ENCODE measurements at places on chromosomes 6 and 20.

DNA sequence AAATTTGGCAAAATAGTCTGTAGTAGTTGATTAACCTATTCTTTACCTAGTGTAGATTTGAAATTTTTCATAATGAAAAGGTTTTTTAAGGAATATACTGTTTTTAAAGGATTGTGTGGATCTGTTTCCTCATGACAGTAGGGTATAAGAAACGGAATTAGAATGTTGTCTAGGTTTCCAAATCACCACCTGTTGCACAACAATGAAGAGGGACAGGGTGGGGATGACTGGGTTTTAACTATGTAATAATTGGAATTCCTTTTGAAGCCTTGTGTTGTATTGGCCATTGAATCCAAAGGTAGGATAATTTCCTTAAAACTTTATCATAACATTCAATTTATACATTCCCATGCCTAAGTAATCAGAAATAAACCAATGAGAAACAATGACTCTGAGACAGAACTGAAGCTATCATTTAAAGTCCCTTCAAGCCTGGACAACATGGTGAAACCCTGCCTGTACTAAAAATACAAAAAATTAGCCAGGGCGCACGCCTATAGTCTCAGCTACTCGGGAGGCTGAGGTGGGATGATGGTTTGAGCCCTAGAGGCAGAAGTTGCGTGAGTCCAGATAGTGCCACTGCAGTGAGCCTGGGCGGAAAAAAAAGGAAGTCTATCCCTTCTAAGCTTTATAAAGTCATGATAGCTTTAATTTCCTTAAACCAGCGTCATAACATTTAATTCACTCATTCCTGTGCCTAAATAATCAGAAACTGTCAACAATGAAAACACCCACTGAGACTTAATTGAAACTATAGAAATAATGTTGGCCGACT lies 18.3 kb upstream of the SLC17A5 start:
- ATAC-seq: no peak

- ATAC-seq: no peak
Observed at GRCh38 chr20:41027872-41028358, 707 bp upstream of the TOP1 start.

DNA sequence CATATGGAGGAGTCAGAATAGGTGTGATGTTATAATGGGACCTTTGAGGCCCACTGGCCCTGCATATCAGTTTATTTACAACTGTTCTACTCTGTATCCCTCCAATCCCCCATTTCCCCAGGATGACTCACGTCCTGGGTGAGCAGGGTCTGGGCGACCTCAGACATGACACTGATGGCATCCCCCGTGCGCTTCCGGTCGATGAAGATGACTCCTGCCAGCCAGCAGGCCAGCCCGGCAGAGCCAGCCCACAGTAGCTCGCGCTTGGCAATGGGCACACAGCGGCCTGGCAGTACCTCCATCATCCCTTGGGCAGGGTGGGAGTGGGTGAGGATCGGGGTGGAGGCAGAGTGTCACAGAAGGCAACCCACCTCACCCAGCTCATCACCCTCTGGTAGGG lies 5.6 kb downstream of the AGPAT1 start:
- ATAC-seq: no peak

DNA sequence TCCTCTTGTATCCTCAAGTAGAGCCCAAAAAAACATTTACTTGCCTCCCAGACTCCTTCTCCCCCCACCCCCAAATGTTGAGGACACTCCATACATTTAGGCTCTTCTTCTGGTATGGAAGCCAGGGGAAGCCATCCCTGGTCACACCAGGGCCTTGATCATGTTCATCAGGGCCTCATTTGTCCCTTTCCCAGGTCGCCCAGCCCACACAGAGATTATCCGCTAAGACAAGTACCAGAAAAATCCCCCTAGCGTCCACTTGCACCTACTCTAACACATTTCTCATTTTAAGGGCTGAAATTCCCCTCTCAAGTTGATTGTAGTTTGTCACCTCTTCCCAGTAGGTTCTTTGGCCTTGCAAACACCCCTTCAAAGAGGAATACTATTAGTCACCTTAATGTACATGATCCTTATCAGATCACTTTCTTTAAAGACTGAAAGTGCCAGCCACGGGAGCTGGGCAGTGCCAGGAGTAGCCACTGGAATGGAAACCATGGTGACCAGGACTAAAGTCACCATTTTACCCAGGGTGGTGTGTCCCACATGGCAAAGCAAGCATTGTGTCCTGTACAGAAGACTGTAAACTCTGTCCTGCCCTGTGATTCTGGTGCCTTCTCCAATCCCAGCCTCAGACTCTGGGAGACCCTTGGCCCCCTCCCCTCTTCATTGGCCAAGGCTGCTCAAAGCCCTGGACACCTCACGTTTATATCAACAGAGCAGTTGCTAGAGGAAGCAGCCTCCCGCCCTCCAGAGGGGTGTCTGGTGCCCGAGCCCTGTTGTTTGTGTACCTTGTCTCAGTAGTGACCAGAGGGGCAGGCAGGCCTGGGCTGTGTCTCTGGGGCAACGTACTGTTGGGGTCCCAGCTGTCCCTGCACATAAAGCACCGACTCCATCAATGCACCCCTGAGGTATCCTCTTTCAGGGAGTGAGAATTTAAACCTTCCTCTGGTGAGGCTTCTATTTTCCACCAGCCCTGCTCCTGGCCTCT lies 5.0 kb upstream of the APOBEC2 start:
- ATAC-seq: no peak

DNA sequence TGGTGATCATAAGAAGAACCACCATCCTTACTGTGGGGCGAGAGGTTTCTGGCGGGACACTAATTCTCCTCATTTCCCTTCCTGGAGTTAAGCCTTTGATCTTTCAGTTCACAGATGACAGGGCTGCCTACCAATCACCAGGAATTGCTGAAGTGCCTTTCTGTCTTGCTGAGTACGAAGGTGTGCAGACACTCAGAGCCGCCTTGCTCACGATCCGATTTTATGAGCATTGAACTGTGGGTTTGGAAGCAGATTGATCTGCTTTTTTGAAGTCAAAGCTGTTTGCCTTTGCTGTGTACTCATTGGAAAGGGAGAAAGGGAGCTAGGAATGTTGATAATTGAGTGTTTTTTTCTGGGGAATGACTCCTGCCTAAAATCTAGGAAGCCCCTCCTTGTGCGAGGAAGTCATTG lies 129.1 kb upstream of the SALL4 start:
- ATAC-seq: no peak

- ATAC-seq: no peak
Observed at GRCh38 chr6:46684771-46685170, 2.9 kb upstream of the TDRD6 start.

- ATAC-seq: peak; percentile 45
Observed at GRCh38 chr6:39196673-39197091, 32.6 kb downstream of the KCNK5 start.

DNA sequence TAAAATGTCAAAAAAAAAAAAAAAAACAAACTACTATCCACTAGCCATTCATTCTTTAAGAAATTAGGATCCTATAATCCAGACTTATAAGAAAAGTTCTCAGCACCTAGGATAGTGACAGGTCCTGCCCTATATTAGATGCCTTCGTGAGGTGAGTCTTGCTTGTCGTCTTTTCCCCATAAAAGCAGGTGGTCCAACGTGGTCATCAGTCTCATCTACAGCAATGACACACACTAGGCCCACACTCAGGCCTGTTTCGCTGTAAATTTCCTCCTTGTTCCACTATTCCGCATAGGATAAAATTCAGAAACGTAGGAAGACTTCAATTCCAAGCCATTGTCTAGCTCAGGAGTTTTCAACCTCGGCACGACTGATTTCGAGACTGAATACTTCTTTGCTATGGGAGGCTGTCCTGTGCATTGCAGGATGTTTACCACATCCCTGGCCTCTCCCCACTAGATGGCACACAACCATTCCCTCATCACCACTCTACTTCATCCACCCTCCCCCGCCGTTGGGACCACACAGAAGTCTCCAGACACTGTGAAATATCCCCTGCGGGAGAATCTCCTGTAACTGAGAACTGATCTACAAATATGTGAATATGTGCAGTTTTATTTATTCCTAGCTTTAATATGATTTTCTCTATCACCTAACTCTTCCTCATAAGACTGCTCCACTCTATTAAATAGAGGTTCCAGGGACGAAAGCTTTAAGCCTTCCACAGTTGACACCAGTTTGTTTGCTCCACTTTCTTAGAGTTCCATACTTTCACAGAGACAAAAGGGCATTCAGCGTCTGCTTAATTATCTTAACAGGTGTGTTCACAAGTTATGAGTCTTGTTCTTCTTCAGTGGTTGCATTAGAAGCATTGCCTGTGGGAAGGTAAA lies 346.3 kb downstream of the BMP2 start:
- no peak for ATAC-seq

- ATAC-seq: no peak
Observed at GRCh38 chr20:44601236-44601671, 18.9 kb downstream of the PKIG start.

DNA sequence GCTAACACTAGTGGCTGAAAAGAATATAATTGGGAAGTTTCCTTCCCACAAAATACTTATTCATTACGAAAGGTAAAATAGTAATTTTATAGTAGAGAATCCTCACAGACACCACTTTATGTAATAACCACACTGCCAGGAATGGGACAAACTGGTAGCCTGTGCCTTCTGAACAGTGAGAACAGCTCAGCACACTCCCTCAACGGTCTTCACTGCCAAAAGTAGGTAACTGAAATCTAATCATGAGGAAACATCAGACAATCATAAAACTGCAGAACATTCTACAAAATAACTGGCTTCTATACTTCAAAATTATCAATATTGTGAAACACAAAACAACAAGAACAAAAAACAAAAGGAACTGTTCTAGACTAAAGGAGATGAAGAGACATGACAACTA lies 44.1 kb downstream of the NUP153 start:
- ATAC-seq: no peak

- ATAC-seq: no peak
Observed at GRCh38 chr6:157530126-157530525, 149.1 kb downstream of the ZDHHC14 start.

- peak; percentile 93 for ATAC-seq
Observed at GRCh38 chr20:62523473-62524203, 47.8 kb upstream of the GATA5 start.

DNA sequence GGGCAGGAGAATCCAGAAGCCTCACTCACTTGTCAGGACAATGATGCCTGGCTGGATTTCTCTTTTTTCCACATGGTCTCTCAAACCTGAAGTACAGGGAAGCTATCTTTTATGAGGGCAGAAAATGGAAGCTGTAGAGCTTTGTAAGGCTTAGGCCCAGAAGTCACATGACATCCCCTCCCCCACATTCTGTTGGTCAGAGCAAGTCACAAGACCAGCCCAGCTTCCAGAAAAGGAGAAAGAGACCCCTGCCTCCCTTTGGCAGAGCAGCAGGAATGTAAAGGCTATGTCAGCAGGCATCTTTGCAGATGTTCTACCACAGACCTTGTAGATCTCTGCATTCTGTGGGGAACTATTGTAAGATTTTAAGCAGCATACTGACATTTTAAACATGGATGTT lies 245.5 kb downstream of the SLC35F1 start:
- no peak for ATAC-seq

- ATAC-seq: peak; percentile 65
Observed at GRCh38 chr6:109197061-109197460, 101.8 kb downstream of the CEP57L1 start.

GRCh38 chr6:68572525-68572924 lies 62.6 kb upstream of the ADGRB3 start:
- ATAC-seq: peak; percentile 28

- peak; percentile 66 for ATAC-seq
Observed at GRCh38 chr20:50467718-50468356, 42.3 kb upstream of the PTPN1 start.

- peak; percentile 69 for ATAC-seq
Observed at GRCh38 chr6:34027445-34027936, 118.4 kb downstream of the GRM4 start.

- ATAC-seq: peak; percentile 22
Observed at GRCh38 chr6:27866357-27867050, 45.7 kb downstream of the OR2B2 start.

DNA sequence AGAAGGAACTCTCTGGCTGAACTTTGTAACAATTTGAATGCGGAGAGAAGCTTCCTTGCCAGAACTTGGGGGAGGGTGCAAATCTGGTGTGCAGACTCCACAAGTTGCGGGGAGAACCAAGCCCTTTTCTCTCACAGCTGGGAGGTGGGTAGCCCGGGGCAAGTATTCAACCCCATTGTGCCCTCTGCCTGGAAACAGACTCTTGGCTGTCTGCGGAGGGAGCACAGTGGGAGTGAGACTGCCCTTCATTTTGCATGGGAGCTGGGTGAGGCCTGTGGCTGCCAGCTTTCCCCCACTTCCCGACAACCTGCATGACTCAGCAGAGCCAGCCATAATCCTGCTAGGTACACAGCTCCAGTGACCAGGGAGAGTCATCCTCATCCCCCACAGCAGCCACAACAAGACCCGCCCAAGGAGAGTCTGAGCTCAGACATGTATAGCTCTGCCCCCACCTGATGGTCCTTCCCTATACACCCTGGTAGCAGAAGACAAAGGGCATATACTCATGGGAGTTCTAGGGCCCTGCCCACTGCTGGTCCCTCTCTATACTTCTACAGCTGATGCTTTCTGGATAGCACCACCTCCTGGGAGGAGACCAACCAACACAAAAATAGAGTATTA lies 29.4 kb upstream of the TPD52L1 start:
- ATAC-seq: no peak

GRCh38 chr6:113208726-113209125 lies 648.4 kb upstream of the MARCKS start:
- no peak for ATAC-seq

- no peak for ATAC-seq
Observed at GRCh38 chr6:111591370-111591900, 14.2 kb downstream of the TRAF3IP2 start.

GRCh38 chr20:33812152-33812849 lies 1.2 kb downstream of the CHMP4B start:
- peak; percentile 54 for ATAC-seq

DNA sequence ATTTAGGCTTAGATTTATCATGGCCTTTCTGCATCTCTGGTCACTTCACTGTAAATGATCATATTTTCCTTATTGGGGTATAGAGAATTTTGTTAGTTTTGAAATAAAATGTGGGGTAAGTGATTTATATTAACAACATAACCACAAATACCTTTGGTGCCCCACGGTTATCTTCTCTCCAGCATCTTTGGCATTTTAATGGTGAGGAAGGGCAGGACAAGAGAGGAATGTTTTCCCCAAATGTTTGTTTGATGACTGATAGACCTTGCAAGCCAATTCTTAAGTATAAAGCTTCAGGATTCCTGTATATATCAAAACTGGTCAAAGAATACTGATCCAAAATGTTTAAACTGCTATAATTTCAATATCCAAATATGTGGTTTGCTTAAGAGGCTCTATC lies 171.6 kb upstream of the SMLR1 start:
- no peak for ATAC-seq

DNA sequence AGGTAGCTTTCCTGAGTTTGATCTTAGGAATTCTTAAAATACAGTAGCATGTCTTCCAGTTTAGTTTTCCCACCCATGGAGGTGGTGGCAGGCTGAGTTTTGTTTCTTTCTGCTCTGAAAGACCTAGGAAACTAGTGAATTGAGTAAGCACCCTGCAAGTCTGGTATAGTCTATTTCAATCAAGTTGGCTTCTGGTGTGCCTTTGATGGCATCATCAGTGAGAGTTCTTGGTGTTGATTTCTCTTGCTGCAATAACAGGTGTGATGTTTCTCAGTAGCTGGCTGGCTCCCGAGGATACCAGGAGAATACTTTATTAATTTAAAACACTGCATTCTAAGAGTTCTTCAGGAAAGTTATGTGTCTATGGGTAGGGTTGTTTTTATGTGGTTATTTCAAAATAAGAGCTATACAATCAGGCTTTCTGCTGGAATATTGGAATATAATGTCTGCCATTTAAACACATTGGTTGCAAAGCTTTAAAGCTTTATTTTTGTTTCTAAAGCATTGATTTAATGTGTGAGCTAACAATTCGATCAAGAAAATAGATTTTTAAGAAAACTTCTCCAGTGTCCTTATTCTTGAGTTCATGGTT lies 19.0 kb downstream of the VAPB start:
- peak; percentile 97 for ATAC-seq

GRCh38 chr6:19311786-19312185 lies 525.4 kb upstream of the ID4 start:
- ATAC-seq: no peak
